ENCODE measurements at places on chromosomes 3 and 15. TPM values are rescaled to one million over a fixed set of nuclear protein-coding genes. Genes with fewer than 3 reads are reported as not detected.

GRCh38 chr3:37772773-37773354 is 88.8 kb upstream of the CTDSPL start:
- no peak for DNase-seq

- no peak for DNase-seq
Observed at GRCh38 chr3:139134678-139135372, 90.1 kb upstream of the PRR23C start.

DNA sequence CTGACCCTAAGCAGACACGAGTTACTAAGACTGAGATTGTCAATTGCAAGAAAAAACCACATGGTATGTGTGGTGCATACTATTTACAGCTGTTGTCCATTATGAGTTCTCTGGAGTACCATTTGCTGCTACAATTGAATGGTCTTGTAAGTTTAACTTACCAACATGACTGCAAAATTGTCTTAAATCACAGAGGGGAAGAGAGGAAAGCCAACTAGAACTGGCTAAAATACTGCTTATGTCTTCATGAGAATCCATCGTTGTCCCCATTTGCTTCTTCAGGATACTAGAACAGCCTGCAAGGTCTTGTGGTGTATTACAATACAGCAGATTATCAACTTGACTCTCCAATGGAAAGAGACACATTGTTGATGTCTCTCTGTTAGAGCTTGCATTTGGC is 313.2 kb downstream of the AGBL1 start:
- DNase-seq, result no peak

GRCh38 chr15:33218071-33218491 is 23.6 kb upstream of the FMN1 start:
- DNase-seq, result no peak

The C3orf38 gene
- 7.8 TPM for polyA plus RNA-seq

- DNase-seq, result peak; percentile 13
Observed at GRCh38 chr3:20225769-20226168, 39.8 kb upstream of the SGO1 start.

All from small intestine (tissue), 16 donors.